ENCODE measurements at places on chromosomes 4 and X. TPM values are rescaled to one million over a fixed set of nuclear protein-coding genes. Genes with fewer than 3 reads are reported as not detected.

DNA sequence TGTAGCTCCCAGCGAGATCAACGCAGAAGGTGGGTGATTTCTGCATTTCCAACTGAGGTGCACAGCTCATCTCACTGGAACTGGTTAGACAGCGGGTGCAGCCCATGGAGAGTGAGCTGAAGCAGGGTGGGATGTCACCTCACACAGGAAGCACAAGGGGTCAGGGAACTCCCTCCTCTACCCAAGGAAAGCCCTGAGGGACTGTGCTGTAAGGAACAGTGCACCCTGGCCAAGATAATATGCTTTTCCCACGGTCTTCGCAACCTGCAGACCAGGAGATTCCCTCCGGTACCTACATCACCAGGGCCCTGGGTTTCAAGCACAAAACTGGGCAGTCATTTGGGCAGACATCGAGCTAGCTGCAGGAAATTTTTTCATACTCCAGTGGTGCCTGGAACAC lies 216.4 kb upstream of the TET2 start:
- DNase-seq = no peak

GRCh38 chrX:46144566-46144965 lies 400.7 kb downstream of the ZNF674 start:
- no peak for DNase-seq

- DNase-seq = no peak
These were observed 618 bp upstream of the XK start for GRCh38 chrX:37684973-37685372.

GRCh38 chrX:101478366-101478765 lies 6.9 kb upstream of the ARMCX4 start:
- no peak for DNase-seq

- no peak for DNase-seq
These were observed 62.2 kb downstream of the HAUS3 start for GRCh38 chr4:2179717-2180116.

GRCh38 chr4:184427687-184428086 lies 46.7 kb downstream of the IRF2 start:
- DNase-seq = no peak

DNA sequence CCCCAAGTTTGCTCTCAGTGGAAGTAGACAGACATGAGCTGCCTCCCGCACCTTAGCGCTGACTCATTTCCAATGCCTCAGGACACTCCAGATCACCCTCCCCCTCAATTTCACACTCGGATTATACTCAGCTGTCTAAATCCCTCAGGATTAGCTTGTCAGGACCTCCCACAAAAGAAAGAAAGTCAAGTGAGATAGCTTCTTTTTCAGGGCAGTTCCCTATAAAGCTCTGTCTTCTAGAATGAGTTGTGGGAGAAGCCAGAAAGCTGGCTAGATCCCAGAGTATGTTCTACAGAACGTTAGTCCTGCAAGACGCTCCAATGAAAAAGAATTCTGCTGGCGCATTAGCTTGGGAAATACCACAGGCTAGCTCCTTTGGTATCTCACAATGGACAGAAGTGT lies 51.2 kb upstream of the MTNR1A start:
- DNase-seq = no peak

- peak; percentile 56 for DNase-seq
These were observed 44.9 kb downstream of the ZBTB49 start for GRCh38 chr4:4334798-4335520.

GRCh38 chr4:174646326-174646725 lies 124.0 kb upstream of the HPGD start:
- no peak for DNase-seq

GRCh38 chrX:153687121-153688039 lies at the start of gene SLC6A8:
Gene SLC6A8, plus strand, starts transcription at chrX:153687926. Its CDS starts 649 bp downstream, at chrX:153688575.
- DNase-seq = peak; percentile 61

DNA sequence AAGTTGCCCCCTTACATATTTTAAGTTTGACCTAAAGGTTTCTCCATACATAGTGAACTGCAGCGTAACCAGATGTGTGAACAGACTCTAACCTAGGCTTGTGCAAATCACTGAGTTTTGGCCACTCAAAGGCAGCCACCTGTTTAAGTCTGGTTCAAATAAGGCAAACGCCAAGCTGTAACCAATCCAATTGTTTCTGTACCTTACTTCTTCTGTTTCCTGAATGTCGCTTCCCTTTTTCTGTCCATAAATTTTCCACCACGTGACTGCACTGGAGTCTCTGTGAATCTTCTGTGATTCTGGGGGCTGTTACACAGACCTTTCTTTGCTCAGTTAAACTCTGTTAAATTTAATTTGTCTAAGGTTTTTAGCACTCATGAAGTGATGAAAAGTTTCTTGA lies 618.8 kb downstream of the GLUD2 start:
- DNase-seq = no peak

DNA sequence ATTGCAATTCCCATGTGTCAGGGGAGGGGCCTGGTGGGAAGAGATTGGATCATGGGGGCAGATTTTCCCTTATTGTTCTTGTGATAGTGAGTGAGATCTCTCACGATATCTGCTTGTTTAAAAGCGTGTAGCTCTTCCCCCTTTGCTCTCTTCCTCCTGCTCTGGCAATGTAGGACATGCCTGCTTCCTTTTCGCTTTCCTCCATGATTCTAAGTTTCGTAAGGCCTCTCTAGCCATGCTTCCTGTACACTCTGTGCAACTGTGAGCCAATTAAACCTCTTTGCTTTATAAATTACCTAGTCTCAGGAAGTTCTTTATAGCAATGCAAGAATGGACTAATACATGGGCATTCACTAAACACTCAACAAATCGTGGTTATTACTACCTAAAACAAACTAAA lies 37.2 kb upstream of the PAPSS1 start:
- no peak for DNase-seq

- DNase-seq = no peak
These were observed 30.8 kb upstream of the TBL1X start for GRCh38 chrX:9434051-9434550.

GRCh38 chr4:3231471-3231870 lies 17.5 kb upstream of the MSANTD1 start:
- no peak for DNase-seq

DNA sequence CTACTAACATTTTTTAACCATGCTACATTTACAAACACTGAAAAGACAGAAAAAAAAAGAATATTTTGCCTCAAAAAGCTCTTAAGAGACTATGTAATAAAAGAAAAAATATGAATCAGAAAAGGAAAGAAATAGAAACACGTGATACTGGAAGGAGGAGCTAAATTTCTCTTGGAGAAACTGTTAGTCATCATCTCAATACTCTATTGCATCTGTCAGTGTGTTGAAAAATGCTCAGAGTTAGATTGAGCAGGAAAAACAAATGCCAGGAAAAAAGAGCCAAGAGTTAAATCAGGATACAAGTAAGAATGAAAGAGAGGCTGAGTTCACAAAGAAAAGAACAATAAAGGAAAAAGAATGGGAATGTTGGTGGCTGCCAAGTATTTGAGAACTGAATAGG lies 2.6 kb downstream of the RAB28 start:
- DNase-seq = no peak

- no peak for DNase-seq
These were observed 626.8 kb downstream of the TLL1 start for GRCh38 chr4:166499820-166500219.

DNA sequence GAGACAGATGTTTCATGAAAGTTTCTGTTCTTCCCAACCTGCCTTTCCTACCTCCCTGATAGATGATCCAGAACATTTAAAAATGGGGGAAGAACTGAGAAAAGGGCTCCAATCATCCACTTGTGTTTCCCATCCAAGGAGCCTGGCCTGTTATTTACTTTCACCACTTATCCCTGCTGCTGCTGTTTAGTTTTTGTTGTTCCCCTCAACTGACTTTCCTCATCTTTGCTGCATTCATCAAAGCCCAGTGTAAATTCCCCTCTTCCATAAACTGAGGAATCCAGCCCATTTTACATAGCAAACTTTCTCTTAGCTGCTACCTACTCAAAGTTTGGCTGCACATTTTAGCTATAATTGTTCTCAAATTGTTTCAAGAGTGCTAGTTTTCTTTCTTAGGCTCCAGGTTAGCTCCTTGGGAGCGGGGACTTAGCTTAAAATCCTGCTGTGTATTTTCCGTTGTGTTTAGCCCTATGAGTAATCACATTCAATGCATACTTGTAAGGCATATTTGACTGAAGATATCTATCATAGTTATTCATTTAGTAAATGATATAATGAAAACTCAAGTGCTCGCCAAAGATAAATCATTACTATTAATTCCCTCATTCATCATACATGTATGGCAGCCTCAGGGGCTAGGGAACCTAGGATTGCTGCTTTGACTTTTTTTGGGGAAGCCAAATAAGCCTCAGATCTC lies 1.4 kb upstream of the PTPN13 start:
- no peak for DNase-seq

- DNase-seq = no peak
These were observed 299.0 kb downstream of the RAPGEF2 start for GRCh38 chr4:159401791-159402380.

- DNase-seq = no peak
These were observed 49.0 kb downstream of the TBC1D19 start for GRCh38 chr4:26632916-26633315.

- DNase-seq = no peak
These were observed 21.2 kb downstream of the USP53 start for GRCh38 chr4:119233750-119234149.

DNA sequence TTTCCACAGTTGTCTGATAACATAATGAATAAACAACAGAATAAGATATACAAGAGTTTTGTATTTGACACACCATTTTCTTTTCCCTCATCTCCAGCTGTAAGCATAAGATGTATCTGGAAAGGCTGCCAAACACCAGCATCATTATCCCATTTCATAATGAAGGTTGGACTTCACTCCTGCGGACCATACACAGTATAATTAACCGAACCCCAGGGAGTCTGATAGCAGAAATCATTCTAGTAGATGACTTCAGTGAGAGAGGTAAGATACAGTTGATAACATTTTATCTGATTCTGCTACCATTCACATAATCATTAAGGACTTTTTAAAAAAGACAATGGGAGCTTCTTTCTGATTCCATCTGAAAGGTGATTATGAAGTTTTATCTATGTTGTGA lies 535.2 kb downstream of the GALNTL6 start:
- DNase-seq = no peak

DNA sequence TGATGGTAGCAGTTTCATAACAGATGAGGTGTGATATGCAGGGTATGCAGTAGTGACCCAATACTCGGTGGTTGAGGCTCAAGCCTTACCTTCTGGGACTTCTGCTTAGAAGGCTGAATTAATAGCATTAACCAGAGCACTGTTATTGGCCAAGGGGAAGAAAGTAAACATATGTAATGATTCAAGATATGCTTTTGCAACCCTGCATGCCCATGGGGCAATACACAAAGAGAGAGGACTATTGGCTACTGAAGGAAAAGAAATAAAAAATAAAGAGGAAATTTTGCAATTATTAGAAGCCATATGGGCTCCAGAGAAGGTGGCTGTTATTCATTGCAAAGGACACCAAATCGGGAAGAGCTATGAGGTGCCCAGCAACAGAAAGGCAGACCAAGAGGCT lies 8.7 kb downstream of the GAGE10 start:
- no peak for DNase-seq

GRCh38 chrX:14359727-14360126 lies 169.6 kb upstream of the GLRA2 start:
- DNase-seq = no peak

GRCh38 chrX:1516596-1517104 lies 20.3 kb downstream of the P2RY8 start:
- DNase-seq = no peak

DNA sequence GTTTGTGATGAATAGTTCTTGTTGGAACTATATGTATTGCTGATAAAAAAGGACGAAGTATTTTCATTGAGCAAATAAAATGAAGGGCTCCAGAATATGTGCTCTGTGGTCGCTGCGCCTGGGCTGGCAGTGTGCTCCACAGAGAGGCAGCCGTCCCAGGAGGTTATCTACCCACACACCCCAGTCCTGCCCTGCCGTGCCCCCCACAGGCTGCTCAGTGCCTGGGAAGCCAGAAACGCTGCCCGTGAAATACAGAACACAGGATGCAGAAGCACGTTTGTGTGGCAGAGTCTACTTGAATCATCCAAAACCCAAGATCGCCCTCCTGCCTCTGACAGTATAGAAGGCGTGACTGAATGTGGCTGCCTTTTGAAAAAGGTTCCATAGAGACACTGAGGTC lies 1.4 kb downstream of the CLDN22 start:
- no peak for DNase-seq

DNA sequence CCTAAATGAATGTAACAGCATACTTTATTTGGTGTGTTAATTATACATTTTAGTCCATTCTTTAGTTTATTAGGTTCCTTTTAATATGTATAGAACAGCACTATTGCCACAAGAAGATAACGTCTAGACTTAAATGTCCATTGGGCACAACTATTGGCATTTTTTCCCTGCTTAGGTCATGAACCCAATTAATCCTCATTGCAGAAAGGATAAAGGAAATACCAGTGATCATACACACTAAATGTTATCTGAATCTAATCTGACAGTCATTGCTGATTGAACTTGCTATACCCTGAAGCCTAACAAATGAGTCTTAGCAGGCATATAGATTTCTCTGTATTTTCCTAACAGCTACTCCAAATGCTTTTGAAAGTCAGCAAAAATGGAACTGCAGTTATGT lies 2250.0 kb upstream of the AGA start:
- no peak for DNase-seq

DNA sequence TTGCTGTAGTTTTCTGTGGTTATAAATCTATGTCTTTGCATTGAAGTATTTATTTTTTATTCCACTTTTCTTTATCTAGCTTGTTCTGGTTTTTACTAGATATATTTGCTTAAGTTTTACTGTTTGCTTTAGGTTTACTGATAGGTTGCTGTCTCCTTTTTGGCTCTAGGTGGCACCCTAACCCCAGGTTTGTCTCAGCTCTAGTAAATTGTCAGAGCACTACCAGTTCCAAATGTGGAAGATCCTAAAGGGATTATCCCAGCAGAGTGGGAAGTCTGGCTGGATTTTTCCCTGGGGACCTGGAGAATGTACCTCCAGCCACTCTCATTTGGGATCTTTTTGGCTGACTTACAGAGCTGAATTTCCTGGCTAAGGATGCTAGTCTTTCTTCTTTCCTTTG lies 106.1 kb downstream of the PBDC1 start:
- peak; percentile 11 for DNase-seq

DNA sequence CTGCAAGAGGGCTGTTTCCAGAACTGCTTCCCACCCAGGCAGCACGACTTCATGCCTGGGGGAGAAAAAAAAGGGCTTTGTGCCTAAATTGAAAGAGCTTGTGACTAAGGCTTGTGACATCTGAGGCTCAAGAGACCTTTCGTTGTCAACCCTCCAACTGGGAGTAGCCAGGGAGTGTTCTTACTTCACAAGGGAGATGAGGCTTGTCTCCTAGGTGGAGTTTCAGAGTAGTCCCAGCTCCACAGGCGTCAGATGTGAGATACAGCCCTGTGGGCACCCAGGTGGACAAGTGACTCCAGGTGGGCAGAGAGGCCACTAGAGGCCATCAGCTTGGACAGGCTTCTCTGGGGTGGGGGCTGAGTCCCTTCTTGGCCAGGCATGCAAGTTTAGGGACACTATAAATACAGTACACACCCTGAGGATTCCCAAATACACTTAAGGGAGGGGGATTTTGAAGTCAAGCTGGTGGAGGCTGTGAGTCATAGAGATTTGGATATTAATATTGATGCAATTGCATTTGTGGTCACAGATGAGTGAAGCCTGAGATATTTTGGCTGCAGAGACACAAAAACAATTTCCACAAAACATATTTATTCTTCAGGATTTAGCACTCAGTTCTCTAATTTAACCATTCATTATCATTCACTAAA lies 40.1 kb upstream of the SETD7 start:
- DNase-seq = peak; percentile 76

Gene SH3RF1
- total RNA-seq = 13.0 TPM

Gene UGT2B15
- 0.16 TPM for total RNA-seq

Gene CXorf58
- 3.1 TPM for total RNA-seq

Gene CRLF2
- not detected for total RNA-seq

Gene AWAT2
- not detected for total RNA-seq

All from gastrocnemius medialis (tissue), 4 donors.